ENCODE measurements at places on chromosomes 4 and X.

DNA sequence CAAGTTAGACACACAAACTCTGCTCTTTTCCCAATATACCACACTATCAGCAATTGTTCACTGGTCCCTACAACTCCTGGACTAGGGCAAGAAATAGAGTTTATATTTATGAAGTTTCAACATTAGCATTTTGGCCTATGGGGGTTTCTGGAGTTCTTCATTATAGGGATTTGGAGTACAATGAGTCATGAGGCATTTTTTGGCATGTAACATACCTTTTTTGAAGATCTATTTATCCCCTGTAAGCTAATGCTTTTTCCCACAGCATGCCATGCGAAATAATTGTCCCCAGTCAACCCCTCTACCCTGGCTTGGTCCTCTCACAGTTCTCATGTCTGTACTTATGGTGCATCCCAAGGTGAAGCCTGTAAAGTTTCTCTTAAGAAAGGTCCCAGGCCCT, 36.7 kb upstream of the EDA2R start:
- DNase-seq, result no peak

DNA sequence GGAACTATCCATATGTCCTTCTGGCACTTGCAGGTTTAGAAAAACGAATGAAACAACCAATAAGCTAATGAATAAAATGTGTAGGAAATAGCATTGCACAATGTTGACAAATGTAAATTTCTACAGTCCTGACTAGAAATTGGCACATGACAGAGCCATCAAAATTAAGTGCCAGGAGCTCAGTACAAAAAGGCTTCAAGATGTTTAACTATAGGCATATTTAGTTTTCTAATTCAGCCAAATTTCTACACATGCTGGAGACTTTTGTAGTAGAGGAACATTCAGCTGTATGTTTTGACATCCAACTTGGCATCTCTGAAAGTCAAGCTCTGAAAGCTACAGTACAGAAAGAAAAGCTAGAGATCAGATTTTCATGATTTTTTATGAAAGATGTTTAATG, 1999.4 kb upstream of the AGA start:
- no peak for DNase-seq

- DNase-seq, result no peak
Measured at GRCh38 chr4:100555611-100556337, 38.0 kb upstream of the EMCN start.

DNA sequence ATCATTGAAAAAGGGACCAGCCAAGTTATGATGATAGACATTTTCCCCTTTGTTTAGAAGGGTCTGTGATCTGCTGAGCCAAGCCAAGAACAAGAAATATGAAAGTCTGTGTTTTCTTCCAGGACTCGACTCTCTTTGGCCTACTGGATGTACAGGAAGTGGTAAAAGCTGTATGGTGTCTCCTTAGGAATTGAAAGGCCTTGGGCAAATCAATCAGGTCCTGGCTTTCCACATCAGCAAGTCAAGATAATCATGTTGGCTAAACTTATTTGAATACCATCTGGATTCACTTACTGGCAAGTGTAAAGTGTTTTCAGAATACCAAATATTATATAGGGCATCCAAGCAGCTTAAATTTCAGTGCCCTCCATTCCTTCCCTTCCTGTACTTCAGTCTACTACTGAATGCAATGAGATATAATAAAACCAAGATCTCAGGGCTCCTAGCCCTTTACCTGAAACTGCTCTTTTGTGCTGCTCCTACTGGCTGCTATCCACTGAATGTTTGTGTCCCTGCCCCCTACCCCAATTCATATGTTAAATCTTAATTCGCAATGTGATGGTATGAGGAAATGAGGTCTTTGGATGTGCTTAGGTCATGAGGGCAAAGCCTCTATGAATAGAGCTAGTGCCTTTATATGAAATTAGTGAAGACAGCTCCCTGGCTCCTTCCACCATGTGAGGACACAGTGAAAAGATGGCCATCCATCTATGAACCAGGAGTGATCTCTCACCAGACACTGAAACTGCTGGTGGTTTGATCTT, 578.0 kb downstream of the SPRY1 start:
- DNase-seq, result no peak

DNA sequence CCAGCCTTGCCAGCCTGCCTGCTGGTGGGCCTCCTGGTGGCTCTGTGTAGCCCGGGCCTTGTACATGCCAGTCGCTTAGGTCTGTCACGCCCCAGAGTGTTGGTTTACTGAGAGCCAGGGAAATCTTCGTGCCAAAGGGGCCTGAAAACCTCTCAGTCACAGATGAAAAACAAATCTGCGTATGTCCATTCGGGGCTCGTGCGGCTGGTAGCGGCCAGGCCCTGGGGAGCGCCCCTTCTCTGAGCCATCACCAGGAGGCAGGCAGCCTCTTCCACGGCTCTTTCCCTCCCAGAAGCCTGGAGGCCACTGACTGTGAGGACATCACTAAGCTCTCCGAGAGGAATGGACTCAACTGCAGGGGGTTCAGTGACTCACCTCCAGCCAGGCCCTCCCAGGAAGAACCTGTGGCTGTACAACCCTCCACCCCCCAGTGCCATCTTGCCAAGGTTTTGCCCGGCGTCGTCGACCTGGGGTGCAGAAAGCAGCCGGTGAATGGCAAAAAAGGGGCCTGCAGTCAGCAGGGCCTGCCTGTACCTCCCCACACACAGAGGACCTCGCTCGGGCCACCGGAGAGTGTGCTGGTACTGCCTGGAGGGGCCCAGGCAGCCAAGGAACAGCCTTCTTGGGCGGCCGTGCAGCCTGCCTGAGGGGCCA, 162.2 kb downstream of the BCOR start:
- DNase-seq, result no peak

- DNase-seq, result no peak
Measured at GRCh38 chr4:76738086-76738931, 159.6 kb downstream of the SOWAHB start.

DNA sequence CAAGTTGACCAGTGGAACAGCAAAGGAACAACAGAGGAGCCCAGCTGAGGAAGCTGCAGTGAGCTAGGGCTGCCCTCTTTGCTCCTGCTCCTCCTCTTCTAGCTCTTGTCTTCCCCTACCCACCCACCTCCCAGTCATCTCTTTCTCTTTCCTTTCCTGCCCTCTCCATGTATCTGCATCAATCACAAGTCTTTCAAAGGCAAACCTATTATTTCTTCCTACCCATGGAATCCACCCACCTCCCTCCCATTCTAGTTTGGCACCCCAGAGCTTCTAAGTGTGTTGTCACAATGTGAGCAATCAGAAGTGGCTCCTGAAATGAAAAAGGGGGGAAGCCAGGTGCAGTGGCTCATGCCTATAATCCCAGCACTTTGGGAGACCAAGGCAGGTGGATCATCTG, 69.3 kb downstream of the TSC22D3 start:
- no peak for DNase-seq

- no peak for DNase-seq
Measured at GRCh38 chrX:100643956-100644860, at the start of gene SRPX2. Gene SRPX2 (plus strand): TSS chrX:100644199. CDS start chrX:100646323, 2,124 bp downstream.

GRCh38 chr4:145935253-145936141, 3.1 kb downstream of the ZNF827 start:
- peak; percentile 6 for DNase-seq

- no peak for DNase-seq
Measured at GRCh38 chr4:138558886-138559285, 316.7 kb upstream of the SLC7A11 start.

DNA sequence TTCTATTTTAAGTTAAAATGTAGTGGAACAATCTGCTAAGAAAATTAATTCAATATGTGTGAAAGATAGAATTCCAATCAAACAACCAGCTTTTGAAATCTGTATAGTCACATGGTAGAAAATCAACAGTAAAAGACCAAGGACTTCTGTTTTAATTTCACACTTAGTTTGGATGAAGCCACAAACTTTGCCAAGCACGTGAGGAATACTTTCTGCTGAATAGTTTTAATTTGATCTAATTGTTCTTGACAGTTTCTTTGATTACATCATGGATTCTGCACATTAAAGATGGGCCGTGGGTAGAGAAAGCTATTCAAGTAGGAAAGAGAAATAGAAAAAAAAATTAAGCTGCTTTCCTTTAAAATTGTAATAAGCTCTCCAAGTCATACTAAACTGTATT, 137.9 kb upstream of the FAM241A start:
- DNase-seq, result no peak

DNA sequence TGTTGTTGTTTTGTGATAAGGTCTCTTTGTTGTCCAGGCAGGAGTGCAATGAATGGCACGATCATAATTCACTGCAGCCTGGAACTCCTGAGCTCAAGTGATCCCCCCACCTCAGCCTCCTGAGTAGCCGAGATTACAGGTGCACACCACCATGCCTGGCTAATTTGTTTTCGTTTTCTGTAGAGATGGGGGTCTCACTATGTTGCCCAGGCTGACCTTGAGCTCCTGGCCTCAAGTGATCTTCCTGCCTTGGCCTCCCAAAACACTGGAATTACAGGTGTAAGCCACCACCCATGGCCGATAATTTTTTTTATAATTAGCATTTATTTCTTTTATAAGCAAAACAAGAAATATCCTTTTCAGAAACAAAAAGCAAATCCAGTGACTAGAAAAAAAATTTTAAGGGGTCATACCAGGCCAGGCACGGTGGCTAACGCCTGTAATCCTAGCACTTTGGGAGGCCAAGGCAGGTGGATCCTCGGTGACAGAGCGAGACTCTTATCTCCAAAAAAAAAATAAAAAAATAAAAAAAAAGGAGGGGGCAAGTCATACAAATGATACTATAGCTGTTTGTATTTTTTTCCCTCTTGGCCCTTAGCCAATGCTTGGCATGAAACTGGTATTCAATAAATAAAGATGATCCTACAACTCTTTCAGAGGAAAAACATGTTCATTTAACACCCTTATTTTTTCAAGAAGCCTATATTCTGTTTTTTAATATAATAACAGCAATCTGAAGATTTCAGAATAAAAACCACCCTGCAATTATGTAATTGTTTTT, 3.4 kb downstream of the PLAC8 start:
- DNase-seq, result no peak

- no peak for DNase-seq
Measured at GRCh38 chr4:187077744-187078401, 354.2 kb upstream of the FAT1 start.

GRCh38 chr4:16597845-16598596, 300.4 kb downstream of the LDB2 start:
- DNase-seq, result no peak

DNA sequence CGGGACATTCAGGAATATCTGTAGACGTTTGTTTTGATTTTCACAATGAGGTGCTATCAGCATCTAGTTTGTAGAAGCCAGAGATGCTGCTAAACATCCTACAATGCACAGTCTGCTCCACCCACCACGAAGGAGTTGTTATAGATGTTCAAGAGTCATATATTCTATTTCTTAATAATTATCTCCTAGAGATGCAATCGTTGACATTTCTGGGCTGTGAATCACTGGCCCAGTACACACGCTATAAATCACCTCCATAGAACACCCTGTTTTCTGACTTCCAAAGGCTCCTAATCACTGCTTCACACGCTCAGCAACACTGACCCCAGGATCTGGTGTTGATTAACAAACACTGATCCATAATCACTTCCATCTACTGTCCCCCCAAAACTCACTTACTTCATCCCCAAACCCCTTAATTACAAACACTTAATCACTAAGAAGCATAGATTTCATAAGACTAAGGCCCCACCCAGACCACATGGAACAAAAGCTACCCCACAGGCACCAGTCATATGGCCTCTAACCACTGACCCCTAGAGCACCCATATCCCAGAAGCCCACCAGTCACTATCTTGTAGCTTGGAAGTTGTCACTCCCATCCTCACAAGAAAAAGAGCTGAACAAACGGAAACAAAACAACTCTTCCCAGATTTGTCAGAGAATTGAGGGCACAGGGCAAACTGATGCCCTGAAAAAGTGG, 31.7 kb upstream of the ZNF41 start:
- DNase-seq, result no peak

DNA sequence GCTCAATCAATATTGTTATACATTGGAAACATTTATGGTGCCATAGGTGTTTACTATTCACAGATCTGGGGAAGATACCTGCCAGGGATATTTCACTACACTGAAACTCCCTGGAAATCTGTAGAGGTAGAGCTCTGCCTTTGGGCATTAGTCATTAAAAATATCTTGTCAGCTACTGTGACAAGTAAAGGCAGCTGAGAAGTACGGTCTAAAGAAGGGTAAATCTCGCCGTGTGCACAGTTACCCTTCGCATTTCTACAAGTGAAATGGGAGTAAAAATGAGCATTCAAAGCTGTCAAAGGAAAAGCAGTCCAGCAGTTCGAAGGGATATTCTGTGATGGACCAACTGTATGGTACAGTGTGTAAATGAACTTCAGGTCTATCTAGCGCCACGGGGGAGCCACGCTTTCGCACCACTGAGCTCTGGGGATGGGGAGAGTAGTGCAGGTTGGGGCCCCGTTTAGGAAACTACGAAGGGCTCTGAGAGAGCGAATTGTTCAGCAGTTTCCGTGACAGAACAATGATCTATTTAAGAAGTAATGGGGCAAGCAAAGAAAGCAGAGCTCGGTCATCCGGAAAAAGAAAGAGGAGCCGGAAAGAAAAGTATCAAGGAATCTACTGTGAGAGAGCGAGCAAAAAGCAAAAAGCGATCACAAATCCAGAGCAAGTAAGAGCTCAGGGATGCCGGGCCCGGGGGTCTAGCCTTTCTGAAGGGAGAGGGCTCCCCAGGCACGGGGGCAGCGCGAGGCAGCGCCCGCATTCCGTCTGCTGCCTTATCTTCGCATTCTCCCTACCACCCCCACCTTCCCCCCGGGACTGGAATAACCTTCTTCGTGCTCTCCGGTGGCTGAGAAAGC, 646 bp downstream of the TIGD4 start:
- peak; percentile 15 for DNase-seq

GRCh38 chr4:119873132-119873531, 193.5 kb downstream of the MAD2L1 start:
- no peak for DNase-seq

DNA sequence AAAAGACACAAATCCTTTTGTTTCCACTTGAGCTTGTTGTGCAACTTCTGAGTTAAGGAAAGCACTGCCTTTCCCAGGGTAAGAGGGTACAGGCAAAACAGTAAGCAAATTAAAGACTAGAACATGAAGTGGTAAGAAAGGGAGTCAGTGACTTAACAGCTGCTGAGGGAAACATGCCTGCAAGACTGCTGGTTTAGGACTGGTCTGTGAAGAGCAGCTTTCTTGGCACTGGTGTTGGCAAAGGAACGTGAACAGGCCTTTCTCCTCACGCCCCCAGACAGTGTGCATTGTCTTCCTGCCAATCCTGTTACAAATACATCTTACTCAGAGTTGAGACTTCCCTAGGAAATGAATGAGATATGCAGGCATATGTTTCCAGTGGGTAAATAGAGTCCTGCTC, 2.6 kb downstream of the LHFPL1 start:
- DNase-seq, result no peak

DNA sequence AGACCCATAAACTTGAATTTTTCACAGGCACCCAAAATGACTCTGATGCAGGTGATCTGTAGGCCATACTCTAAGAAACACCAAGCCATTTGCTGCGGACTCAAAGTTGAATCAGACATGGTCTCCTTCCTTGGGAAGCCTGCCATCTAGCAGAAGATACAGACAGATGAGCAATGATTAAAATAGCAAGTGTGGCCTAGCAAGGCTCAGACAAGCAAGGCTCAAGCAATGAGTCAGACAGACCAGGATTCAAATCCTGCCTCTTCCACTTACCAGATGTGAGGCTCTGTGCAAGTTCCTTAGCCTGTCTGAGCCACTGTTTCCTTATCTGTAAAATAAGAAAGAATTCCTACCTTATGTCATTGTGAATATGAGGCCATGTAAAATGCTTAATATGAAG, 2.3 kb downstream of the CCDC149 start:
- DNase-seq, result no peak

Data from CD4-positive, alpha-beta T cell treated with Interleukin-1 beta for 1 hour (primary cell).